Upper lobe of left lung (tissue), 6 donors: ENCODE measurements at places on chromosomes 4 and X.
A peak's percentile ranks its signal among the peaks of the same experiment; 100 is the strongest.

DNA sequence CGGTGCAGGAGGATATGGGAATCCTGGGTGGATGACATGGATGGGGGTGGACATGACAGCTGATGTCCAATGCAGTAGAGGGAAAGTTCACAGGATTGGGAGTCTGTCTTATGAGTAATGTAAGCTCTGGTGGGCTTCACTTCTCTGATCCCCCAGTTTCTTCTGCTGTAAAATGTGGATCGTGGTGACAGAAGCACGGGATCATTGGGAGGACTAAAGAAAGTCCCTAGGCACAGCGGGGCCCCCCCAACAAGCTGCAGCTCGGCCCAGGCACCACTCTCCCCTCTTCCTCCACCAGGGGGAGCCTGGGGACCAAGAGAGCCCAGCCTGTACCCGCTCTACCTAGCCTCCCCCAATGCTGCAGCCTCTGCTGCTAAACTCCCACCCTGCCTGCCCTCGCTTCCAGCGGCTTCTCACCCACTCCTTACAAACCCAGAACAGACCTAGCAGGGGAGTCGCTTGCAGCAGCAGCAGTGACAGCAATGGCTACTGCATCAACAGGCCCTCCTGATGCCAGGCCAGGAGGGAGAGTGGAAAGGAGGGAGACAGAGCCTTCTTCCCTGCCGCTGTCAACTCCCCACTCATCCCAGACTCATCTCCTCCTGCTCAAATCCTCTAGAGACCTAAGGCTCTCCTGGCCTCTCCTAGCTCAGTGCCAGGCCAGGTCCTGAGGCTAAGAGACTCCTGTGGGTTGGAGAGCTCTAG is 36.1 kb upstream of the IQSEC2 start:
- H3K27me3 ChIP-seq, result no peaks in the 10 kb centered on the region
- peaks cover 37% of the 10 kb centered on the region for H3K4me1 ChIP-seq
- no peak overlapping the region for H3K4me3 ChIP-seq
- DNase-seq, result no peak
- H3K36me3 ChIP-seq, result no peaks in the 10 kb centered on the region

DNA sequence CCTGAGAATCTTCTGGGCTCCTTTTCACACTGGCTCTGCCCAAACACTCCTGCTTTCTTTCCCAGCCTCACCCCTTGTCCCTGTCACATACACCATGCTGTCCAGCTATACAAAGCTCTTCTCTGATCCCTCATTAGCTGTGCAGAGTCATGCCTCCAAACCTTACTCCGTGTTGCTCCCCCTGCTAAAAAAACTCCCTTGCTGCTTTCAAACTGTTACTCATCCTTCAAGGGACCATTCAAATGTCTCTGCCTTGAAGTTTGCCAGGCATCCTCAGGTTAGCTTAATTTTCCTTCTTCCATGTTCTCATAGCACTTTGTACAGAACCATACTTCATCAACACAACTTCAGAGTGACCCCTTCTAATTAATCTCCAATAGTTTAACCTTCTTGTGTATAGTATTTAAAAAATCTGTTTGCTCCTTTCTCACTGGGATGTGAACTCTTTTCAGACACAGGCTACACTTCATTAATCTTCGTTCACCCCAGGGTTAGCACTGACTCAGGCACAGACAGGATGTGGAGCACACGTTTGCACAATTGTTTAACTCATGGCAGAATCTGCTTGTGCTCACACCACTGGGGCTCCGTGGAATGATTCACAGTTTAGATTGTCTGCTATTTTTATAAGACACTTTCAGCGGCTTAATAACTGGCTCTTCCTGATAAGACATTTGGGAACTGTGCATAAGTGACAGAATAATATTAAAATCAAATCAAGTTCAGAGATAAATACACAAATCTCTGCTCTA is 21.4 kb upstream of the SEL1L3 start:
- H3K27me3 ChIP-seq, result no peaks in the 10 kb centered on the region
- DNase-seq, result no peak
- H3K27ac ChIP-seq, result no peak overlapping the region
- no peak overlapping the region for H3K4me3 ChIP-seq
- H3K4me1 ChIP-seq, result peaks cover 8% of the 10 kb centered on the region

- no peaks in the 10 kb centered on the region for H3K4me1 ChIP-seq
- no peaks in the 10 kb centered on the region for H3K36me3 ChIP-seq
- no peak overlapping the region for H3K4me3 ChIP-seq
- H3K27ac ChIP-seq, result no peak overlapping the region
Measured at GRCh38 chrX:131213400-131213799, 75.7 kb downstream of the IGSF1 start.

DNA sequence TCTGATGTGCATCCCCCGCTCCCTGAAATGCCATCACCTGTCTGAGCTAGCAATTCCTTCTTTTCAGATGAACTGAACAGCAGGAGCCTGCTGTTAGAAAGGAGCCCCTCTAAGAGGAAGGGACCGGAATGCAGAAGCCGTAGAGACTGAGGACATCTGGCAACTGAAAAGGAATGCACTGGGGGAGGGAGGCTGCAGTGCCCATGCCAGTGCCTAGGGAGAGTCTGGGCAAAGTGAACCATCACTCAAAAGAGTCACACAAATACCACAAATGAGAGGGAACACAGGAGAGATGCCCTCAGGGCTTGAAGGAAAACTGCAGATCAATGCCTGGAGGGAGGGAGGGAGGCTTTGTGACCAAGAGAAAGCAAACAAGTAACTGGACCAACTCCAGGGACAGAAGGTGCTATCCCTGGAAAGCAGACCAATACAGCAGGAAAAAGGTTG is 93.9 kb upstream of the CBR4 start:
- no peak overlapping the region for H3K27ac ChIP-seq
- no peaks in the 10 kb centered on the region for H3K27me3 ChIP-seq
- H3K36me3 ChIP-seq, result peaks cover 46% of the 10 kb centered on the region
- H3K4me1 ChIP-seq, result peaks cover 8% of the 10 kb centered on the region
- DNase-seq, result no peak

- no peaks in the 10 kb centered on the region for H3K27me3 ChIP-seq
- H3K27ac ChIP-seq, result peak overlapping the region; percentile 80
Measured at GRCh38 chrX:154761977-154762536, 607 bp upstream of the DKC1 start.

DNA sequence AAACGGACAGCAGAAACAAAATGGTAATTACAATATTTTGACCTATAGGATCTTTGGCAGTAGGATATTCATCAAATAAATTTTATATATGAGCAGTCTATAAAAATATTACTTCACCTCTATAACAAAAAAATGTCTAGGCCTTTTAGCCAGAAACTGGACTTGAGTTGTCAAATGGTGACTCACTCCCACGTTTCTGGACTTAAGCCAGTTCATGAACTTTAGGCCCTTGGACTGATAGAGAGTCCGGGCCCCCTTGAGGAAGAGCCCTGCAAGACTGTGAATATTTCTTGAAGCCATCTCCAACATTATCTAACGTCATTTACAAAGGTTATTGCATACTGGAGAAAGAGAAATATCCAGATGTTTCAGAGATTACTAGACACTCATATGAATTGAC is 106.8 kb upstream of the FAM47A start:
- no peak overlapping the region for H3K27ac ChIP-seq
- no peaks in the 10 kb centered on the region for H3K36me3 ChIP-seq
- no peaks in the 10 kb centered on the region for H3K27me3 ChIP-seq
- no peak for DNase-seq
- no peak overlapping the region for H3K4me3 ChIP-seq
- H3K4me1 ChIP-seq, result no peaks in the 10 kb centered on the region

- peak overlapping the region; percentile 92 for H3K27ac ChIP-seq
- H3K4me1 ChIP-seq, result peaks cover 32% of the 10 kb centered on the region
- DNase-seq, result no peak
- H3K4me3 ChIP-seq, result peak overlapping the region; percentile 70
- no peaks in the 10 kb centered on the region for H3K27me3 ChIP-seq
- no peaks in the 10 kb centered on the region for H3K36me3 ChIP-seq
Measured at GRCh38 chr4:39698424-39699009, 581 bp downstream of the UBE2K start.

GRCh38 chr4:79249881-79250503 is 75.9 kb downstream of the NAA11 start:
- no peak for DNase-seq
- H3K36me3 ChIP-seq, result no peaks in the 10 kb centered on the region
- no peaks in the 10 kb centered on the region for H3K27me3 ChIP-seq
- H3K4me3 ChIP-seq, result no peak overlapping the region
